ENCODE measurements at places on chromosomes 11 and 22.

GRCh38 chr11:83008581-83008923 is 63.1 kb downstream of the RAB30 start:
- DNase-seq, result no peak

DNA sequence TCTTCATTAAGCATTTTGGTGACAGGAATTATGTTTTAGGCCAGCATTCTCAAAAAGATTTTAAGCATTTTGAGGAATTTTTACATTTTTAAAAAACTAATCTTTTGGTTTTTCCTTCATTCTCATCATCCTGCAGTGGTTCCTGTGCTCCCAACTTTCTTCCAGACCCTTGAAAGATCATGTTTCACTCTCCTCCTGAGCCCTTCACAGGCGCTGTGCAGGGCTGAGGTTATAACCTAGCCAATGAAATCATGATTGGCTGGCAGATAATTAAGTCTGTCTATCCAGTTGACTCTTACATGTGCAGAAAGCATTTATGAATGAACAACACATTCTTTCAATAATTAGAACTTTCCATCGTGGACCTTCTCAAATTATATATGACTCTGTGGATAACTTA is 226.3 kb downstream of the DDX10 start:
- DNase-seq, result no peak

DNA sequence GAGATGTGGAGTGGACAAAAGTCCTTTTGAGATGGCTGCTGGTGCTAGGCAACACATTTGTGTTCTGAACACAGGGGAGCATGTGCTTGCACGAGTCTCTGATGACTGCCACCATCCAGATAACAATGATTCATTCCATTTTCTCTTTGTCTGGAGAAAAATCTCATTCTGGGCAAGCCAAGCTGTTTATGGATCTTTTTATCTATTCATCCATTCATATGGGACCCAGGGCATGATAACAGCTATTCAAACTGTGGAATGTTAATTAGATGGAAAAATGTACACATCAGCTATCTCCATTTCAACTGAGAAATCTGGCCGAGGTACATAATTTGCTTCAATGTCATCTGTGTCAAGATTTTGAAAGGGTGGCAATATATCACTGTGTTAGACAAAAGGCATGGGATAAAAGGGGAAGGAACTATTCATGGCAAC is 117.5 kb upstream of the ZBED5 start:
- no peak for DNase-seq

DNA sequence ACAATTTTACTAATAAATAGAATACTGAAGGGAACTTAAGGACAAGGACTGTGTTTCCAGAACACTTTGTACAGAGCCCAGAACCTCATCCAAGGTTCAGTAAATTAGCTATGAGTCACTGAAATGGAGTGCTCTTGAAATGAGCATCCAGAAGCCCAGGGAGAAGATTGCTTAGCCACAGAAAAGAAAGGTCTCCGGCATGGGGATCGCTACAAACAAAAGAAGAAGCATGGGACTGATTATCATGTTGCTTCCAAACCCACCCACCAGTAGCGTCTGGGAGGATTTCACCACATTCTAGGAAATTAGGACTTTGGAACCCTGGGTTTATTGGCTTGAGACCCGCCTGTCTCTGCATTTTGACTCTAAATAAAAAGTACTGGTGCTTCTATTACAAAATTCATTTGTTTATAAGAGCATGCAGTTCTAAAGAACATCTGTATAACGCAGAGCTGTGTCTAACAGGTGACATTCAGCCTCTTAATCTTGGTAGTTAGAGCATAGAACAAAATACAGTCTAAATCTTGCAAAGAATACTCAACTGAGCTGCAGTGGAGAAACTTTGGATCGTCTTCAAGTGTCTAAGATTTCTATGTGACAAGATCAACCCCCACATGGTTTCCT is 35.9 kb upstream of the SESN3 start:
- DNase-seq, result no peak

- no peak for DNase-seq
These were observed 83.8 kb upstream of the CSNK2A3 start for GRCh38 chr11:11436715-11437313.

DNA sequence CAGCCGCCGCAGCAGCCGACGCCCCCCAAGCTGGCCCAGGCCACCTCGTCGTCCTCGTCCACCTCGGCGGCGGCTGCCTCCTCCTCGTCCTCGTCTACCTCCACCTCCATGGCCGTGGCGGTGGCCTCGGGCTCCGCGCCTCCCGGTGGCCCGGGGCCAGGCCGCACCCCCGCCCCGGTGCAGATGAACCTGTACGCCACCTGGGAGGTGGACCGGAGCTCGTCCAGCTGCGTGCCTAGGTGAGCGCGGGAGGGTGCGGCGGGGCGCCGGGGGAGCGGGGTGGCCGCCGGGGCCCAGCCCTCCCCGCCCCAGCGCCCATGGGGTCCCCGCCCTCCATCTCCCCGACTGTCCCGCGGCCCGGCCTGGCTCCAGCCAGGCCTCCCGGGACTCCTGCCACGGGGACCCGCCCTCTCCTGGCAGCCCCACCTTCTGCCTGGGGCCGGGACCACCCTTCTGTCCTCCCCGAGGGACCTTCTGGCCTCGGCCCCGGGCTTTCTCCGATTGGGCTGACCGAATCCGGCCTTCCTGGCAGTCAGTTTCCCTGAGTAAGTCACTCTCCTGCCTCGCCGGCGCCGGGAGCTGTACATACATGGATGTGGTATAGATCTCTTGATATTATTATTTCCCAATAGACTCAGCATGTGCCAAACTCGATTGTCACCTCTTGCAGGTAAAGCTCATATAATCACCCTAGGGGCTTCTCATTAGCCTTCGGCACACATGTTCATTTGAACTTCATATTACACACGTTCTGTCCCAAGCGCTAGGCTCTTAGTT is 720 bp downstream of the PACS1 start:
- peak; percentile 62 for DNase-seq

DNA sequence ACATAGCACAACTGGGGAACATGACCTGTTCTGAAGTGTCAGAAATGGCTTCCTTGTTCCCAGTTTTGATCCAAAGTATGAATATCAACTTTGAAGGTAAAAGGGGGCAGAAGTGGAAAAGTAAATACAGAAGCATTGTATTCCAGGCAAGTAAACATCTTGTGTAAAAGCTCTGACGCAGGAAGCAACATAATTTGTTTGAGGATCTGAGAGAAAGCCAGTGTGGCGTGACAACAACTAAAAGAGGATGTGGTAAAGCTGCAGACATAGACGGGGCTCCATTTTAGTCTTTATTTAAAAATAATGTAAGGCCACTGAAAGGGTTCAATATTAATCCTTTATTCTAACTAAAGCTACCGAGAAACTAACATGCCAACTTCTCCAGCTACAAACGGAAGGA is 310.2 kb downstream of the DLG2 start:
- DNase-seq, result peak; percentile 40

GRCh38 chr11:8225589-8226036 is 38.1 kb downstream of the LMO1 start:
- peak; percentile 92 for DNase-seq

GRCh38 chr22:48796310-48797015 is 1031.2 kb downstream of the BRD1 start:
- no peak for DNase-seq

GRCh38 chr11:394034-394857 is at the start of gene PKP3:
PKP3 (plus strand) TSS chr11:394209; CDS start chr11:394293, 84 bp downstream.
- DNase-seq, result no peak

DNA sequence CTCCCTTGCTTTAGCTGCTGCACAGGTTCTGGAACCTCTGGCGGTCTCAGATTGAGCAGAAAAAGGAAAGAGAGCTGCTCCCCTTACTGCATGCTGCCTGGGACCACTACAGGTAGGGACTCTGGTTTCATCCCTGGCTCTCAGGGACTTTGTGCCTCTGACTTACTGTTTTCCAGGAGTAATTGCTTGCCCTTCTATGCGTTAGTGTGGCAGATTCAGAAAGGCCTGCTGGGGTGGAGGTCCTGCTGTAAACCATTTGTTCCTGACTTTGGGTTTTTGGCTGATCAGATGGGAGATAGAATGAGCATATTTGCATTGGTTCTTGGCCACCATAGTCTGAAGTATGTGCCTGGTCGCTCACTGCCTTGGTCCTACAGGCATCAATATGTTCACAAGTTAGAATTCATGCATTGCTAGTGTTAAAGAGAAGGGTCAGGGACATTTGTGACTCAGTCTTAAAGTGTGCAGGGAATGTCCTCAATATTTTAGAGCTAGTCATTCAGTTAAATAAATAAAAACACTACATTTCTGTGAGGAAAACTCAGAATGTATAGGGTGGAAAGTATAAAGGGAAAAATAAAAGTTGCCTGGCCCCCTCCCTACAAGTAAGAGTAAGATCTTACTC is 78.0 kb downstream of the PISD start:
- DNase-seq, result no peak

DNA sequence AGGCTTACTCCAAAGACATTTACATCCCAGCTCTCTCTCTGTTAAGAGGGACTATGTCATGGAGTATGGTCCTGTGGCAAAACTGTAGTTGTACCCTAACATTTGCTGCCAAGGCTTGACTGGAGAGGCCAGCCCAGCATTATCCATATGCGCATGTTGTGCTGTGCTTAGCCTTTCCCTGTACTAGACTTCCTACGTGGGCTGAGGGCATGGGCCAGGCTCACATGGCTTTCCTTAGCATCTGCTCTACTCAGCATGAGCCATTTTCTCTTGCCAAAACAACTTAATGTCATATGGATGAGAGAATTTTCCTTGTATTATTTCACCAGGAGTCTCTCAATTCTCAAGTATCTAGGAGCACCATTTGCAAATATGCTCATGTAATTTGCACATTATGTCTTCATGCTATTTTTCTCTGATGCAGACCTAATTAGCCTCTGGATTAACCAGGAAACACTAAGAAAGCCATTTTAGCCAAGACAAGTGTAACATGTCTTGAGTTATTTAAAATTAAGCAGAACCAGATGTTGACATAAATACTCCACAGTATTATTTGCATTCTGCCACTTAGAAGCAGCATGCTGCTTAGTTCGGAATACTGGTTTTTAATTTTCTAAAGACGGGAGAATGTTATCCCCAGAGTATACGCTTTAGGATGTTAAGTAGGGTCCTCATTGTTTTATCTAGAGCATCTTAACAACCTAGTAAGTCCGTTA is 71.7 kb upstream of the FAR1 start:
- no peak for DNase-seq

DNA sequence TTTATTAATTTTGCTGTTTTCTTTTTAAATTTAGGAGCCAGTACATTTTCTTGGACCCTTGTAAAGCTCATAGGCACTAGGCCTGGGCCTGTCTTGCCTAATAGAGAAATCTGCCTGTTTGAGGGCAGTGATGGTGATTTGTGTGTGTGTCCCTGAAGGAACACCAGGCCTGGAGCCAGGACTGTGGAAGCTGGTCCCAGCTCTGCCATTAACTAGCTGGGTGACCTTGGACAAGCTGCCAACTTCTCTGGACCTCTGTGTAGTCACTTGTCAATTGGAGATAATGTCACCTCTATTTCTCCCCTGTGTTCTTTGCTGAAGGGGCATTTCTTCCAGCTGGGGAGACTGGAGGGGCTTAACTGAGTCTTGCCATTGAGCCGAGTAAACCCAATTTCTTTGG is 16.0 kb upstream of the FTH1 start:
- DNase-seq, result no peak

- DNase-seq, result no peak
These were observed 24.1 kb upstream of the POU2AF1 start for GRCh38 chr11:111403051-111403726.

GRCh38 chr11:72519220-72519881 is 85.0 kb upstream of the CLPB start:
- DNase-seq, result no peak

DNA sequence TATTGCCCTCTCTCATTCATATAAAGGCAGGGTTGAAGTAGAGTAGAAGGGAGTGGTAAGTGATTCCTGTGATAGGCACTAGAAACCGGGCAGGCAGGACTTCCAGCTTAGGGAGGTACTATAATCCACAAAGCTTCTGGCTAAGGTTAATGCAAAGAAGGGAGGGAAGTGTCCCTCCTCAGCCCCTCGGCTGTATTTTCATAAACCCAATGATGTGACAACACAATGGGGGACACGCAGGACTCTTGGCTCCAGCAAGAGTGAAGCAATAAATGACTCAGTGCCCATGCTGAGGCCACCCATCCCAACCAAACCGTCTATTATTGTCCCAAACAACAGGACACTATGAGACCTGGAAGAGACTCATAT is 90.7 kb downstream of the ETS1 start:
- DNase-seq, result no peak

DNA sequence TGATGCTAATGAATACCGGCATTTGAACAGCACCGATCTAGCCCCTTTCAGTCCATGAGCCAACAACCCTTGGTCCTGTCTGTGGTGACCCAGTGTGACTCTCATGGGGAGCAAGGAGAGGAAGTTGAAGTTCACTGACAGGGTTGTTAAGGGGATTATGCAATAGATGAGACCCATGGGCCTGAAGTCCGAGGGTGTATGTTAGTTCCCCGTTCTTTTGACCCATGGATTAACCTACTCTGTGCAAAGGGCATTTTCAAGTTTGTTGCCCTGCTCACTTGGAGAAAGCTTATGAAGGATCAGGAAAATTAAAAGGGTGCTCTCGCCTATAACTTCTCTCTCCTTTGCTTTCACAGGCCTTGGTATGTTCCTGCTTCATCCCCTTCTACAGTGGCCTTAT is 4.9 kb downstream of the PNPLA3 start:
- DNase-seq, result no peak

DNA sequence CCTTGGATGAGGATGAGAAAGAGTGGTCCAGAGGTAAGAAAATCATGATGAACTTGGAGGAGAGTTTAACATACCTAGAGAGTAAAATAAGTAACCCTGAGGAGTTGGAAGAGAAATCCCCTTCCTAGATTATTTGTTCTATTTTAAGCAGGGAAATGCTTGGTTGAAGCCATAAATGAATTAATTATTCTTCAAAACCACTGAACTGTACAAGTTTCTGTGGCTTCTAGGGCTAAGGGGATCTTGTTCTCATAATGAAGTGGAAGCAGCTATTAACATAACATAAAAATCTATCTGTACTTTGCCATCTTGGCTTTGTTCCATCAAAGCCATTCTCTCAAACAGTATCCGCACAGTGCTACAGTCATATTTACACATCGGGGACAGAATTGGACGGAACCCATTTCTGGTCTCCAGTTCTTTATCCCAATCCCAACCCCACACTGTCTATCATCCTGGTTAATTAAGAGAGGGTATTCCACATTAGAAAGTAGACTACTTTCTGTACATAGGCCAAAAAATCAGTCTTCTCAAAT is 14.5 kb upstream of the ARHGAP42 start:
- DNase-seq, result no peak

GRCh38 chr22:41285820-41286638 is at the start of gene RANGAP1:
RANGAP1 (minus strand) TSS chr22:41286187; CDS start chr22:41281044, 5,143 bp downstream.
- DNase-seq, result peak; percentile 98

DNA sequence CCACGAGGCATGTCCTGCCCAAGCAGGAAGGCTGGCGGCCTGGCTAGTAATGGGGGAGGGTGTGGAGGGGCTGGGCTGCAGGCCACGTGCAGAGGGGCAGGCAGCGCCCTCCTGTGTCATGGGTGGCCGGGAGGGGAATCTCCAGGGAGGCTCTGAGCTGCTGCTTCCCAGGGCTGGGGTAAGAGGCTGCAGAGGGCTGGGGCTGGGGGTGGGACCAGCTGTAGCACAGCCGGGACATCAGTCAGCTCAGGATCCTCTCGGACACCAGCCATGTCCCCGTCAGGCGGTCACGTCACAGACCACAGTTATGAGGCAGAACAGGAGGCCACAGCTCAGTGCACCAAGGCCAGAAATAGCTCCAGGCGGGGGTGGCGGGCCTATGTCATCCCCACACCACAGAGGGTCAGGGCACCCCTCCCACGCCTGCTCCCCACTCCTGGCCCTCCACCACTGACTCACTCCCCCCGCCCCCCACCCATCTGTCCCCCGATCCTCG is 21.1 kb downstream of the RTN4R start:
- peak; percentile 89 for DNase-seq

- DNase-seq, result no peak
These were observed 82.9 kb downstream of the MYO18B start for GRCh38 chr22:25824828-25825423.

GRCh38 chr11:75429902-75430713 is 2.9 kb downstream of the KLHL35 start:
- DNase-seq, result peak; percentile 91

Measured in GM13977 (cell line).